ENCODE measurements at places on chromosomes 7 and 10.
A peak's percentile ranks its signal among the peaks of the same experiment; 100 is the strongest.

- no peak for DNase-seq
- H3K27ac ChIP-seq: no peak overlapping the region
- no peaks in the 10 kb centered on the region for H3K36me3 ChIP-seq
- H3K4me3 ChIP-seq: no peak overlapping the region
- no peaks in the 10 kb centered on the region for H3K27me3 ChIP-seq
- H3K4me1 ChIP-seq: no peaks in the 10 kb centered on the region
These were observed 417.9 kb upstream of the LRGUK start for GRCh38 chr7:133709036-133709880.

DNA sequence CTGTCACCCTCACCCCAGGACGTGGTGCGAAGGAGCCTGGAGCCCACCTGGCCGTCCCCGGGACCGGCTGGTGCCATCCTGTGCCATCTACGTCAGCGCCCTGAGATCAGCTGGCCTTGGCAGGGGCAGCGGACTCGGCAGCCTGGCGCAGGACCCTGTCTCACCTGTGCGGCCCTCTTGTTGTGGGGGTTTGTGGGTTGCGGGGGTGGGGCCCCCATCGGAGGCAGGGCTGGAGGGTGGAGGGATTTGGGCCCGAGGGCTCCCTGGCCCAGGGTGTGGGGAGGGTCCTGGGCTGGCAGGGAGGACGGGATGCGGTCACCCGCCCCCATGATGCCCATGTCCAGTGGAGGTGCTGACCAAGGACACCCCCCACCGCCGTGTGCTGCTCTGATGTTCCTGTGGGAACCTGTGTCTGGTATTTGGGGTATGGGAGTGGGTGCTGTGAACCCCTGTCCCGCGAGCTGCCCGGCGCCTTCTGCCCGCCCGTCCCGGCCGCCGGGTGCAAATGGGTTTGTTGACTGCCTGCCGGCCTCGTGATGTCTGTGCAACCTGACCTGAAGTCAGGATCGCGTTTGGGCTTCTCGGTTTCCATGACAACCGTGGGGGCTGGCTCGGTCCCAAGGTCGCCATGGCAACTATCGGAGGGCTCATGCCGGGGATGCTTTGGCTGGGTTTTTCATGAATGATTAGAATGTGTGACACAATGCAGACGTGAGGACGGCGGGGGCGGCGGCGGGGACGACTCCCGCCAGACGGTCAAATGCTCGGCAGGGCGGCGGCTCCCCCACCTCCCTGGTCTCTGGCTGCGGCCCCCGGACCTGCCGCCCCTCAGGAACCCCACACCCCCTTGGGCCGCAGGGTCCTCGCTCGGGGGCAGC lies 7.3 kb downstream of the MAFK start:
- H3K27me3 ChIP-seq: no peaks in the 10 kb centered on the region
- peaks cover 52% of the 10 kb centered on the region for H3K36me3 ChIP-seq
- no peak overlapping the region for H3K4me3 ChIP-seq
- no peak overlapping the region for H3K27ac ChIP-seq

- no peaks in the 10 kb centered on the region for H3K27me3 ChIP-seq
- DNase-seq: peak; percentile 5
- H3K4me3 ChIP-seq: peak overlapping the region; percentile 80
- no peaks in the 10 kb centered on the region for H3K36me3 ChIP-seq
- peaks cover 9% of the 10 kb centered on the region for H3K4me1 ChIP-seq
- H3K27ac ChIP-seq: no peak overlapping the region
These were observed 918 bp downstream of the NET1 start for GRCh38 chr10:5413012-5413938.

- no peaks in the 10 kb centered on the region for H3K36me3 ChIP-seq
- no peak overlapping the region for H3K27ac ChIP-seq
- no peaks in the 10 kb centered on the region for H3K27me3 ChIP-seq
These were observed 327.3 kb downstream of the HTR7 start for GRCh38 chr10:90530521-90530920.

- H3K4me1 ChIP-seq: peaks cover 12% of the 10 kb centered on the region
- DNase-seq: peak; percentile 12
- H3K27me3 ChIP-seq: no peaks in the 10 kb centered on the region
- H3K36me3 ChIP-seq: no peaks in the 10 kb centered on the region
These were observed 7.1 kb downstream of the HEPACAM2 start for GRCh38 chr7:93218997-93219827.

DNA sequence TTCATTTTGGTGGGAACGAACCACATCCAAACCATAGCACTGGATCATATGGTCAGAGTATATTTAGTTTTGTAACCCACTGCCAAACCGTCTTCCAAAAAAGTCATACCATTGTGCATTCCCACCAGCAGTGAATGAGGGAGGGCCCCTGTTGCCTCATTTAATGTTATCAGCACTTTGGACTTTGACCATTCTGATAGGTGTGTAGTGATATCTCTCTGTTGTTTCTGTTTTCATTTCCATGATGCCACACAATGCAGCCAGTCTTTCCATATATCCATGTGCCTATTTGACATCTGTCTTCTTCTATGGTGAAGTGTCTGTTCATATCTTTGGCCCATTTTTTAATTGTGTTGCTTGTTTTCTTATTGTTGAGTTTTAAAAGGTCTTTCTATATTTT lies 105.0 kb upstream of the PPP2R2D start:
- H3K27me3 ChIP-seq: no peaks in the 10 kb centered on the region
- no peaks in the 10 kb centered on the region for H3K4me1 ChIP-seq
- H3K4me3 ChIP-seq: no peak overlapping the region
- DNase-seq: no peak

DNA sequence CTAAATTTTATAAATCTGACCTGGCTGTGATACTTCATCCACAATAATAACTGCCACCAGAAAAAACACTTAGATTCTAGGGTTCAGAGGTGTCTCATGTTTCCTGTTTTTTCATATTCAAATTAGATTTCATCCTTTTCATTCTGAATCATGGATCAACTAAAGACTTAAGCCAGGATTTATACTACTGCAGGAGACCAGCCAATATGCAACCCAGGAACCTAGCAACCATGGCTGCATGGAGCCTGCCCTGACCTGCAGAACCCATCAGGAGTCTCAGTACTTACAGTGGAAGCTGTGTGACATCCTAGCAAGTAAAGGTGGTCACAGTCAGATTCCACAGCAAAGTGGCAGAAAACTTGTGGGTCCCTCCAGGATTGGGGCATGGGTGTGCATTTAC lies 40.5 kb upstream of the RNF148 start:
- no peaks in the 10 kb centered on the region for H3K36me3 ChIP-seq
- DNase-seq: no peak
- H3K4me1 ChIP-seq: no peaks in the 10 kb centered on the region
- no peaks in the 10 kb centered on the region for H3K27me3 ChIP-seq
- no peak overlapping the region for H3K27ac ChIP-seq

DNA sequence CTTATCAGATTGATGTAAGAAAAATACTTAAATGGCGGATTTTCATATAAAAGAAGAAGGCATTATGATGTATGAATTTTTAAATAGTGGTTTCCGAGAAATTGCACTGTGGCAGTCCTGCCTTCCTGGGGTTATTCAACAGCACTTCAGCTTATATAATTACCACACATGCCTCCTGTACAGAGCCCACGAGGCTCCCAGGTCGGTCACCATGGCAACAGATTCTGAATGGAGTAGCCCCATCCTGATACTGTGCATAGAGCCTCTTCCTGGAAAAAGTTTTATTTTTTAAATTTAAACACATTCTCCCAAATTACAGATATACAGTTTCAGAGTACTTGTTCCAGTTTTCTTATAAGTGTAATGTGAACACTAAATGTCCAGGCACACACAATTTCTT lies 15.9 kb upstream of the ASB4 start:
- no peak overlapping the region for H3K27ac ChIP-seq
- no peak for DNase-seq
- no peak overlapping the region for H3K4me3 ChIP-seq
- no peaks in the 10 kb centered on the region for H3K27me3 ChIP-seq
- no peaks in the 10 kb centered on the region for H3K36me3 ChIP-seq

DNA sequence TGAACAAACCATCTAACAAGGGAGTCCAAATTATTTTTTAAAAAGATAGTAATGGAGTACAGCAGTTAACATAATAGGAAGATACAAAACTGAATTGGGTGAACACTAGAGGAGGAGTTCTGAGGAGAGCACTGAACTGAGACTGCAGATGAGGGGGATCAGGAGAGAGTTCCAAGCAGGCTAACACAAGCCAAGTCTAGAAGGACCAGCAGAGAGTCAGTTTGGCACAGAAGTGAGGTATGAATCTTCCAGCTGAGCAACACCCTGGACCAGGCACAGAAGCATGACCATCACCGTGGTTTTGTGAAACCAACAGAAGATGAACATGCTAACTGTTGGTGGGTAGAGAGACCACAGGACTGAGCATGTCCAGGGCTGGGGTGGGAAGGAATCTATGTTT lies 30.8 kb upstream of the PLCE1 start:
- no peak overlapping the region for H3K4me3 ChIP-seq
- H3K4me1 ChIP-seq: no peaks in the 10 kb centered on the region
- no peak for DNase-seq
- H3K27ac ChIP-seq: no peak overlapping the region
- no peaks in the 10 kb centered on the region for H3K27me3 ChIP-seq

GRCh38 chr7:126727930-126728391 lies 524.8 kb downstream of the GRM8 start:
- H3K27me3 ChIP-seq: no peaks in the 10 kb centered on the region
- no peak for DNase-seq
- H3K36me3 ChIP-seq: no peaks in the 10 kb centered on the region

- no peaks in the 10 kb centered on the region for H3K4me1 ChIP-seq
- H3K27ac ChIP-seq: no peak overlapping the region
- no peak for DNase-seq
- H3K27me3 ChIP-seq: no peaks in the 10 kb centered on the region
These were observed 26.4 kb downstream of the PDLIM1 start for GRCh38 chr10:95264227-95265051.

GRCh38 chr10:15796098-15796759 lies 64.1 kb downstream of the MINDY3 start:
- no peaks in the 10 kb centered on the region for H3K4me1 ChIP-seq
- H3K4me3 ChIP-seq: no peak overlapping the region
- H3K27me3 ChIP-seq: no peaks in the 10 kb centered on the region
- DNase-seq: no peak
- peaks cover 39% of the 10 kb centered on the region for H3K36me3 ChIP-seq

- DNase-seq: no peak
- peaks cover 4% of the 10 kb centered on the region for H3K4me1 ChIP-seq
- no peaks in the 10 kb centered on the region for H3K27me3 ChIP-seq
These were observed 3.0 kb upstream of the TMEM184A start for GRCh38 chr7:1558841-1559625.

- no peak overlapping the region for H3K27ac ChIP-seq
- H3K4me3 ChIP-seq: no peak overlapping the region
- DNase-seq: no peak
- H3K27me3 ChIP-seq: no peaks in the 10 kb centered on the region
- no peaks in the 10 kb centered on the region for H3K4me1 ChIP-seq
- no peaks in the 10 kb centered on the region for H3K36me3 ChIP-seq
These were observed 70.9 kb downstream of the DYNC1I1 start for GRCh38 chr7:95843286-95843685.

GRCh38 chr7:55361560-55361959 lies 3.6 kb upstream of the LANCL2 start:
- no peak overlapping the region for H3K27ac ChIP-seq
- DNase-seq: no peak
- H3K4me1 ChIP-seq: peaks cover 12% of the 10 kb centered on the region
- no peak overlapping the region for H3K4me3 ChIP-seq
- no peaks in the 10 kb centered on the region for H3K27me3 ChIP-seq

GRCh38 chr10:114375047-114375446 lies 29.3 kb downstream of the AFAP1L2 start:
- no peak overlapping the region for H3K27ac ChIP-seq
- no peaks in the 10 kb centered on the region for H3K36me3 ChIP-seq
- no peak for DNase-seq
- no peaks in the 10 kb centered on the region for H3K27me3 ChIP-seq

DNA sequence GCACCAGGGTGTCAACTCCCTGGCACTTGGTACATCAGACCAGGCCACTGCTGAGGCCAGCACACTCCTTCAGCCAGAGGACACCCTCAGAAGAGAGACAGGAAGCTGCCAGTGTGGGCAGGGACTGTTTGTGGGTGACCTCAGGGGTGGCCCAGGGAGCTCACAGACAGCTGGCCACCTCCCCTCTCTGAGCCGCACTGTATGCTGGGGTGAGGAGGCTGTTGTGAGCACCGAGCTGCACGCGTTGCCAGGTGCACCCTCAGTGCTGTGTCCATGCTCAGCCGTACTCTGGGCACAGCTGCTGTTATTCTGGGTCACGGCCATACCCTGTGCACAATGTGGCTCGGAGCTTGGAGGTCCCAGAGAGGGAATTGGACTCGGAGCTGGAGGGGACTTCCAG lies 61.5 kb upstream of the NANOS1 start:
- no peak overlapping the region for H3K27ac ChIP-seq
- no peaks in the 10 kb centered on the region for H3K27me3 ChIP-seq
- H3K4me3 ChIP-seq: no peak overlapping the region
- DNase-seq: no peak

DNA sequence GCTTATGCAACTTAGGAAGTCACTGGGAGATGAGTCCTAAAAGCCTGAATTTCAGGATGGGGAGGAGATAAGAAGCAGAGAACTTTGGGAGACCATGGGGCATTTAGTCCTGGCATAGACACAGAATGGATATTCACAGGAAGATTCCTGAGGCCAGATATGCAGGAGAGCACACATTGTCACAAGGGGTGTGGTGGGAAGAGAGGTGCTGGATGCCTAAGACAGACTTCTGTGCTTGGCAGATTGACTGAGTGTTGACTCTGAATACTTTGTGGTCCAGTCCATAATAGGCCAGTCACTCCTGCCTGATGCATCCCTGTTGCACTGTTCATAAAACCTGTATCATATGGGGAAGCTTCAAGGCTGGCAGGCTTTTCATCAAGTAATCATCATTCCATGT lies 18.5 kb downstream of the SRI start:
- no peaks in the 10 kb centered on the region for H3K4me1 ChIP-seq
- no peak overlapping the region for H3K4me3 ChIP-seq
- peaks cover 57% of the 10 kb centered on the region for H3K36me3 ChIP-seq
- no peak for DNase-seq
- H3K27me3 ChIP-seq: no peaks in the 10 kb centered on the region

GRCh38 chr7:81873559-81873958 lies 103.7 kb upstream of the HGF start:
- no peaks in the 10 kb centered on the region for H3K4me1 ChIP-seq
- no peak for DNase-seq
- no peaks in the 10 kb centered on the region for H3K36me3 ChIP-seq
- H3K27ac ChIP-seq: no peak overlapping the region

DNA sequence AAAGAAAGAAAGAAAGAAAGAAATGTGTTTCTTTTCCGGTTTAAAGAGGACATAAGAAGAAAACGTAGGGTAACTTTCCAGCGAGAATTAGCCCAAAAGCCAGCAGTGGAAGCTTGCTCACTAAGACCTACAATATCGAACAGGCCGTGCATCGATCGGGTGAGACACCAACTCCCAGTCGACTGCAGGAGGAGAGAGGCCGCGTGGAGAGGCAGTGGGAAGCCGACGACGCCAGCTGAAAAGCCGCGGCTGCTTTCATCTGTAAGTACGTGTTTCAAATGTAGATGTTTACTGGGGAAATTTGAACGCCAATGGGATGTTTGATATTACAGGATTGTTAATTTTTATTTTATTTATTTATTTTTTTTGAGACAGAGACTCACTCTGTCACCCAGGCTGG lies 28.6 kb upstream of the GIMAP8 start:
- H3K27me3 ChIP-seq: no peaks in the 10 kb centered on the region
- no peak overlapping the region for H3K4me3 ChIP-seq
- H3K36me3 ChIP-seq: no peaks in the 10 kb centered on the region
- DNase-seq: no peak
- peaks cover 6% of the 10 kb centered on the region for H3K4me1 ChIP-seq

GRCh38 chr10:7589748-7590147 lies 77.0 kb downstream of the ITIH5 start:
- no peak overlapping the region for H3K27ac ChIP-seq
- no peak overlapping the region for H3K4me3 ChIP-seq
- H3K36me3 ChIP-seq: no peaks in the 10 kb centered on the region
- DNase-seq: no peak
- H3K4me1 ChIP-seq: no peaks in the 10 kb centered on the region
- no peaks in the 10 kb centered on the region for H3K27me3 ChIP-seq
